ENCODE measurements at places on chromosomes 13 and 19. TPM values are rescaled to one million over a fixed set of nuclear protein-coding genes. Genes with fewer than 3 reads are reported as not detected.

Gene ZNF667
- 12.3 TPM for total RNA-seq

- no peak for DNase-seq
Measured at GRCh38 chr13:62595976-62596375, 1180.3 kb upstream of the PCDH20 start.

Gene DPF1
- not detected for total RNA-seq

GRCh38 chr19:41926763-41927496, 1.3 kb downstream of the ERFL start:
- no peak for DNase-seq

Gene SERTM1
- total RNA-seq: 1.7 TPM

GRCh38 chr19:1455336-1456120, 5.6 kb downstream of the APC2 start:
- peak; percentile 75 for DNase-seq

Gene C19orf73
- total RNA-seq: 0.67 TPM

- no peak for DNase-seq
Measured at GRCh38 chr19:37986048-37986750, 79.2 kb downstream of the SIPA1L3 start.

- no peak for DNase-seq
Measured at GRCh38 chr13:109979228-109979627, 192.8 kb upstream of the IRS2 start.

Gene PNMA8B
- total RNA-seq: 3.6 TPM

Gene PSG6
- not detected for total RNA-seq

DNA sequence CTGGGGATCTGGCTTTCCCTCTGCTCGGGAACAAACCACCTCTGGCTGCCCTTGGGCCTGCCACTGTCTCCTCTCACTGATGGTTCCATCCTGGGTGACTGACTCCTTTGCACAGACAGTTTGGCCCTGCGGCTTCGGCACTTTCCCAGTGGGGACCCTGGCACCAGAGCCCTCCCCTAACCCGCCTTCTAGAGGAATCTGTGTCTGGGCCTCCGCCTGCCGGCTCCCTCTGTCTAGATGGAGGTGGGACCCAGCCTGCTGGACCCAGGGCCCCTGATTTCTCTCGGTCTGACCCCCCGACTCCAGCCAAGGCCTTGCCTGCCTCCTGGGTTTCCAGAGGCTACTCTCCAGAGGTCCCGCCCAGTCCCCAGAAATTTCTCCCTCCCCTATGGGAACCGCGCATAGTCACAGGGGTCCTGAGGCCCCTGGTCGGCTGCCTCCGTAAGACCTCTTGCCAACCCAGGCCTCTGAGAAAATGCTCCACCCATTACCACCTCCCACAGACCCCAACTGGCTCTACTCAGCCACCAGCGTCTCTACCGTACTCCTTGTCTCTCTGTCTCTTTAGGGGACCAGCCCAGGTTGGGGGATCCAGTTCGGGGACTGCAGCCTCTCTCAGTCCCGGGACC, 2.7 kb downstream of the CCDC106 start:
- no peak for DNase-seq

DNA sequence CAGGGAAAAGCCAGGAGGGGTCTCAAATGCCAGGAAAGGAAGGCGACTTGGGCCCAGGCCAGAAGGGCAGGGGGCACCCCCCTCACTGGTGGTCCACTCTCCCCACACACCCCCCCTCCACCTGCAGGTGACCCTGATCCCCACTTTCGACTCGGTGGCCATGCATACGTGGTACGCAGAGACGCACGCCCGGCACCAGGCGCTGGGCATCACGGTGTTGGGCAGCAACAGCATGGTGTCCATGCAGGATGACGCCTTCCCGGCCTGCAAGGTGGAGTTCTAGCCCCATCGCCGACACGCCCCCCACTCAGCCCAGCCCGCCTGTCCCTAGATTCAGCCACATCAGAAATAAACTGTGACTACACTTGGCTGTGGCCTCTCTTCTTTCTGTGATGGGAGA, 14.9 kb downstream of the MAP1S start:
- DNase-seq: no peak

Gene ZNF284
- total RNA-seq: 3.2 TPM

DNA sequence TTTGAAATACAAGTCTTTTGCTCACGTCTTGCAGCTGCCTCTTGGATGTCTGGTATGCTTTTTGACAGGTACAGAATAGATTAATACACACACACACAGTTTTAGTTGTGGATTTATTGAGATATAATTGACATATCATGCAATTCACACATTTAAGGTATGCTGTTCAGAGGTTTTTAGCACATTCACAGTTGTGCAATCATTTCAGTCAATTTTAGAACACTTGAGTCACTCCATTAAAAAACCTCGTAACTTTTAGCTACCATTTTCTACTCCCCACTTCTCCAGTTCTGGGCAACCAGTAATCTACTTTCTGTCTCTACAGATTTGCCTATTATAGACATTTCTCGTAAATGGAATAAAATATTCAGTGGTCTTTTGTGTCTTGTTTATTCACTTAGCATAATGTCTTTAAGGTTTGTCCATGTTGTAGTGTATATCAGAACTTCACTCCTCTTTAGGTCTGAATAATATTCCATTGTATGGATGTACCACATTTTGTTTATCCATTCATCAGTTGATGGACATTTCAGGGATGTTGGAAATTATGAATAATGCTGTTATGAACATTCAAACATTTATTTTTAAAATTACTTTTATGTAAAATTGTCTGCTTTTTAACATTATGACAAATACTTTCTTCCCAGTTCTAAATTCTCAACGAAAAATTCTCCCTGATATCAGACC, 2.5 kb upstream of the ZMYM2 start:
- DNase-seq: no peak

Gene STOML3
- not detected for total RNA-seq

Gene NLRP4
- total RNA-seq: not detected

GRCh38 chr13:32426191-32426989, 1.5 kb downstream of the N4BP2L1 start:
- no peak for DNase-seq

DNA sequence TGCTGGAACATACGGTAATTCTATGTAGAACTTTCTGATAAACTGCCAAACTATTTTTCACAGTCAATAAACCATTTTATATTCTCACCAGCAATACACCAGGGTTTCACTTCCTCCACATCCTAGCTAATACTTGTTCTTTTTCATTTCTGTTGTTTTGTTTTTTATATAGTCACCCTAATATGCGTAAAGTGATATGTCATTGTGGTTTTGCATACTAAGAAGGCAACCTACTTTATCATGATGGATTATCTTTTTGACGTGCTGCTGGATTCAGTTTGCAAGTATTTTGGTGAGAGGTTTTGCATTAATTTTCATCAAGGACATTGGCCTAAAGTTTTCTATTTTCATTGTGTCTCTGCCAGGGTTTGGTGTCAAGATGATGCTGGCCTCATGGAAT, 1384.1 kb downstream of the UQCRFS1 start:
- no peak for DNase-seq

DNA sequence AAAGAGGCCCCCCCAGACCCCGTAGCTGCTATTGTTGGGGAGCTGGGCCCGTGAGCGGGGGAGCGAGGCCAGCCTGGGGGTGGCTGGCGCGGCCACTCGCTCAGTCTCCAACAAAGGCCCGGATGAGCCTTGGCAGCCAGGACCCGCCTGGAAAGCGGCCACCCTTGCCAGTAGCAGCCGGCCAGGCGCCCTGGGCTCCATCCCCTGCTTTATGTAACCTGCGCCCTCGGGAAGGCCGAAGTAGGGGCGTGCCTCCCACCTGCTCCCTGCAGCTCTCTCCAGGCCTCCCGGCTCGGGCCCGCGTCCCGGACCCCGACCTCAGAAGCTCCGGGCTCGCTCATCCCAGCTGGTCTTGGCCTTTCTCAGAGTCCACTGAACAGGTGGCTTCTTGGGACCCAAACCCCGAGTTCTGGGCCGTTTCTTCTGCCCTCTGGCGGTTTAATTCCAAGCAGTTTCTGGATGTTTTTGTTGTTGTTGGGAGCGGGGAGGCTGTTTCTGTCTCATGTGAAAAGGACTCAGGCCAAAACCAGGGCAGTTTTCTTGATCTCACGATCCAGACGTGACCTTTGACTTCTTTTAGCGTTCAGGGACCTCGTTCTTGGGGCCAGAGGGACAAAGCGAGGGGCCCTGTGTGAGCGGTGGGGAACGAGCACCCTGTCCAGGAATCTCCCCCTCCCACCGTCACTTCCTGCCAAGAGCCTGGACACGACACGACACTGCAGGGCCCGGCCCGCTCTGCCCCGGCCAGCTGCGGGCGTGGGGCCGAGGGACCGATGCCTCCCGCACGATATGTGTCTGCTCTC, 1.2 kb downstream of the CDC34 start:
- peak; percentile 78 for DNase-seq

DNA sequence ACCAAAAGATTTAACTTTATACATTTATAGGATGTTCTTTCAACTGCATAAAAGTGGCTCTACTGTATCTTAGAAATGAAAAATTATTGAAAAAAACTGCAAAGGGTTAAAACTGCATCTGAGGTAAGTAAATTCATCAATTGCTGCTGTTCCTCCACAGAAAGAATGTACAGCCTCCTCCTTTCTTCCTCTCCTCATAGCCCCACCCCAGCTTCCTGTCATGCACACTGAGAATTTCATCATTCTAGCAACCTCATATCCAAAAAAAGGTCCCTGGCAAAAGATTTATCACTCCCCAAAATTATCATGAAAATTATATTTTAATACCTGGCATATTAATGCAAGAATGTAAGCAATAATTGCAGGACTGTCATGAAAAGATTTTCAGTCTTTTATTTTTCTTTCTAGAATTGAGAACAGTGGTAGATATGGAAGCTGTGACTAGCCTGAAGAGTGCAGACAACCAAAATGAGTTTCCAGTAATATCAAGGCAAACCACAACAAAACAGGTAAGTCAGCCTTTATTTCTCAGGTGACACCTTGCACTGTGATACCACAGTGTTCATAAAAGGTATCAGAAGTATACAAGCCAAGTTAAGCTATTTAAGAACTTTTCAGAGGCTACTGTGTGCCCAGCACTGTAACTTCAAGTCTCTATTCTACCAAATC, 110.8 kb downstream of the SUCLA2 start:
- no peak for DNase-seq

Gene SBSN
- not detected for total RNA-seq

Gene CLEC17A
- 0.76 TPM for total RNA-seq

- DNase-seq: no peak
Measured at GRCh38 chr19:32649751-32650150, 25.2 kb downstream of the ANKRD27 start.

Gene FLT1
- 84.8 TPM for total RNA-seq

- no peak for DNase-seq
Measured at GRCh38 chr19:7251494-7251893, 42.7 kb downstream of the INSR start.

- DNase-seq: no peak
Measured at GRCh38 chr19:33273881-33274662, 28.3 kb downstream of the CEBPA start.

GRCh38 chr19:45717131-45717982, 13.3 kb downstream of the FBXO46 start:
- DNase-seq: peak; percentile 99

Gene DOCK6
- total RNA-seq: 131 TPM

Gene ZNF71
- total RNA-seq: 7.8 TPM

- DNase-seq: no peak
Measured at GRCh38 chr13:67303661-67304333, 73.7 kb upstream of the PCDH9 start.

- DNase-seq: no peak
Measured at GRCh38 chr19:49952479-49952836, 8.5 kb downstream of the SIGLEC11 start.

Gene FFAR3
- total RNA-seq: 0.76 TPM

DNA sequence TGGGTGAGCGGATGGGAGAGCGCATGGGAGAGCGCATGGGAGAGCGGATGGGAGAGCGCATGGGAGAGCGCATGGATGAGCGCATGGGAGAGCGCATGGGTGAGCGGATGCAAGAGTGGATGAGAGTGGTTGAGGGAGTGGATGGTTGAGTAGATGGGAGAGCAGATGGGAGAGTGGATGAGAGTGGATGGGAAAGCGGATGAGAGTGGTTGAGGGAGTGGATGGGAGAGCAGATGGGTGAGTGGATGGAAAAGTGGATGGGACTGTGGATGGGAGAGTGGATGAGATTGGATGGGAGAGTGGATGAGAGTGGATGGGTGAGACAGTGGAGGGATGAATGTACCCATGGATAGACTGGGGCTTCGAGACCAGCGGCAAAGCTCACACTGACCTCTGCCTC, 8.6 kb upstream of the TEKTIP1 start:
- no peak for DNase-seq

DNA sequence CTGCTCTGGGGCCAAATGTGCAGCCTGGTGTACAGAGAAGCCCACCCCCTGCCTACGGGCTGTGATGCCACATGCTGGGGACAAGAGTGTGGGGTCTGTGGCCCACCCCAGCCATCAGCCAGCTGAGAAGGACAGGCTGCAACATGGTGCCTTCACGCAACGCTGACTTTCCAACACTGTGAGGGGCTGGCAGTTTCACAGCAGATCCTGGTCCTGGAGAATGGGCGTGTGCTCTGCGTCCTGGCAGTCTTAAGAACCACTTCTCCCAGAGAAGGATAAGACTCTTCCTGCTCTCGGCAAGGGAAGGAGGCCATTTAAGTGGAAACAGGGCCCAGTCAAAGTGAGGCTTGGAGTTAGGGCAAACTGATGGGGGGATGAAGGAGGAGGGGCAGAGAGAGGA, 4.6 kb downstream of the LRRC4B start:
- DNase-seq: no peak

DNA sequence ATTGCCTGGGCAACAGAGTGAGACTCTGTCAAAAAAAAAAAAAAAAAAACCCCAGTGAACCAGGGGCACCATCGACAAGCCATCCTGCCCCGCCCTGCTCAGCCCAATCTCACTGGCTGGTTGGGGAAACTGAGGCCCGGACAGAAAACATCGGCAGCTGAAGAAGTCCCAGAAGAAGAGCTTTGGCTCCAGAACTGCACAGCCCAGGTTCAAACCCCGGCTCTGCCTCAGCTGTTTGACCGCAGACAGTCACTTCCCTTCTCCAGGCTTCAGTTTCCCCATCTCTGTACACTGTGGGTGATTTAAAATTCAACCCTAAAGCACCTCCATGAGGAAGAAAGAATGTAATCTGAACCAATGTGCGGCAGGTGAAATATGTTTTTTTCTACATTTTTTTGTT, 9.4 kb upstream of the SEMA6B start:
- no peak for DNase-seq

Gene VSIG10L
- total RNA-seq: 1.8 TPM

DNA sequence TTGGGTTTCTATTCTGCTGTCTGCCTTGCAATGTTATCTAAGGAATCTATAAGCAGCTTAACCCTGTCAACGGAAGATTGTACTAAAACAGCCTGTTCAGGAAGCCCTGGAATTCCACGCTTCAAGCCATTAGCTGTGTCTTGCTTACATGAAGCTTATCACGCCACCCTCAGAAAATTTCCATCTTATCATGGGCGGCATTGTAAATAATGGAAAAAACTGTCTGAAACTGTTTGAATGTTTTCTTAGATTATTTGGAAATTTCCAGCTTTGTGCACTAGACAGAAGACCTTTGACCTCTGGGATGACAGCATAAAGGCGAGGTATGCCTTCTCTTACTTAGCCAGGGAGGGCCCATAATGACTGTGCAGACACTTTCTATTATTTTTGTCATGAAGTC, 319.7 kb downstream of the KCNRG start:
- DNase-seq: no peak

GRCh38 chr13:87851410-87851809, 180.2 kb downstream of the SLITRK5 start:
- no peak for DNase-seq
